Upper lobe of right lung (tissue), 1 donor: ENCODE measurements at places on chromosomes 5 and 9. TPM values are rescaled to one million over a fixed set of nuclear protein-coding genes. Genes with fewer than 3 reads are reported as not detected.

Gene FGF10
- total RNA-seq = 2.7 TPM

Gene PSD2
- total RNA-seq = not detected

DNA sequence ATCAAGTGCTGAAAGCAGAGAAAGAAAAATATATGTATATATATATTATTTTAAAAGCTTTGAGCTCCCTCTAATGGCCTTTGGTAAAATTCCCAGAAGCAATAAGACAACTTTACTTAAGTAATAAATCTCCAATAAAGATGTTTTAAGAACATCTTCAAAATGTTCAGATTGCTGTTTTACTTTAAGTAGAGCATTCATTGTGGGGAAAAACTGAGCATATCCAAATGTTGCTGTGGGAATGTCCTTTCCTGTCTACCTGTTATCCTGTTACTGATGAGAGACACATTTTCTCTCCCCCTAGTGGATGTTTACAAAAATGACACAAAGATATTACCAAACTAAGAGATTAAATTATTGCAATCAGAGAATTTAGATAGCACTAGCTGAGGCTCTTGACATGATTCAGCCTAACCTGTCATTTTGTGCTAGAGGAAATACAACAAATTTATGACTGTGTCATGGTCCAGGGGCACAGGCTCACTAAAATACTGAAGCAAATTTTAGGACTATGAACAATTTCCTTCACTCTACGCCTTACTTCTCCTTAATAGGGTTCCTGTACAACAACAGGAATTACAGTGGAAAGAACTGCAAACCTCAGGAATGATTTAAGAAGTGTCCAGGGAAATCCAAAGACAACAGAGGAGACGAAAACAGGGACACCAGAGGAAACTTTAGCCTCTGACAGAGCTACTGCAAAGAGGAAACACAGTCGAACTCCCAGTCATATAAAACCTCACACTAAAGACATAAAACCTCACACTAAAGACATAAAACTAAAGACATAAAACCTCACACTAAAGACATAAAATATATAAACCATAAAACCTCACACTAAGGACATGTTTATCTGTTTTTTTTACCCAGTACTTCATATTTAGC lies 24.3 kb upstream of the PRRC1 start:
- no peaks in the 10 kb centered on the region for H3K4me1 ChIP-seq
- DNase-seq = no peak
- H3K27ac ChIP-seq = no peak overlapping the region
- no peaks in the 10 kb centered on the region for H3K27me3 ChIP-seq
- no peaks in the 10 kb centered on the region for H3K36me3 ChIP-seq
- no peak overlapping the region for H3K4me3 ChIP-seq

GRCh38 chr9:74755355-74755754 lies 132.4 kb downstream of the TRPM6 start:
- H3K36me3 ChIP-seq = no peaks in the 10 kb centered on the region
- no peaks in the 10 kb centered on the region for H3K27me3 ChIP-seq

DNA sequence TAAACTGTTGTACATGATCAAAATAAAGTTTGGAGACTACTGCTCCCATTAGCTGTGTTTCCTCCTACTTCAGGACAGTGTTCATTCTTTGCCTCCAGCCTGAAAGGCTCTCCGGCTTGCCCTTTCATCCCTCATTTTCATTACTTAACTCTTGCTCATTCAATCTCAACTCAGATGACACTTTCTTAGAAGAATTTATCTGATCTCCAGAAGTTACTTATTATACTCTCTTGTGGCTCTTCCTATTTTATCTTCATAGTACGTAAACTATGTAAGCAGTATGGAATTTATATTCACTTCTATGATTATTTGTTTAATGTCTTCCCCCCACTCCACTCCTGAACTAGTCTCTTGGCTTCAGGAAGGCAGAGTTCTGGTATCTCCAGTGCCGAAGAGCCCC lies 1737.9 kb upstream of the C9orf72 start:
- DNase-seq = no peak
- no peaks in the 10 kb centered on the region for H3K36me3 ChIP-seq
- no peak overlapping the region for H3K27ac ChIP-seq
- H3K27me3 ChIP-seq = no peaks in the 10 kb centered on the region

DNA sequence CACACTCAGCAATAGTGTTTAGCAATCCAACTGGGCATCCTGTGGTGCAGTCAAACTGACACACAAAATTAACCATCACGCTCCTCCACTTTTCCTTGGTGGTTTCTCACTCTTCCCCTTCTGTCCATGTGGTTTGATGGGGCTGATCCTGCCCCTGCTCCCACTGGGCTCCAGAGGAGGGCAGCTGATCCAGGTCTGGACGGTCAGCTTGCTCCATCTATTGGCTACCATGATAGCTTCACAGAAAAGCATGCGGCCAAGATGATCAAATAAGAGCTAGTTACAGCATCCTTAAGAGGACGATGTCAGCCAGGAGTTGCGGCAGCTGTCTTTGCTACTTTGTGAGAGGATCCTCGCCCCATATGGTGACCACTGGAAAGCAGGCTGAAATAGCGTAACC lies 29.6 kb upstream of the RANBP17 start:
- H3K4me1 ChIP-seq = no peaks in the 10 kb centered on the region
- no peaks in the 10 kb centered on the region for H3K27me3 ChIP-seq
- DNase-seq = no peak
- no peaks in the 10 kb centered on the region for H3K36me3 ChIP-seq

GRCh38 chr5:149724884-149725283 lies 5.2 kb upstream of the PPARGC1B start:
- no peak overlapping the region for H3K4me3 ChIP-seq
- H3K4me1 ChIP-seq = peaks cover 3% of the 10 kb centered on the region
- no peak for DNase-seq
- H3K36me3 ChIP-seq = no peaks in the 10 kb centered on the region
- no peak overlapping the region for H3K27ac ChIP-seq
- no peaks in the 10 kb centered on the region for H3K27me3 ChIP-seq

GRCh38 chr9:10633785-10634184 lies 21.0 kb upstream of the PTPRD start:
- H3K4me1 ChIP-seq = no peaks in the 10 kb centered on the region
- no peaks in the 10 kb centered on the region for H3K27me3 ChIP-seq
- no peak for DNase-seq
- H3K27ac ChIP-seq = no peak overlapping the region
- H3K36me3 ChIP-seq = no peaks in the 10 kb centered on the region

- peak overlapping the region; percentile 75 for H3K4me3 ChIP-seq
- H3K27me3 ChIP-seq = no peaks in the 10 kb centered on the region
- peak overlapping the region; percentile 97 for H3K27ac ChIP-seq
Measured at GRCh38 chr5:77774981-77775789, 954 bp downstream of the TBCA start.

DNA sequence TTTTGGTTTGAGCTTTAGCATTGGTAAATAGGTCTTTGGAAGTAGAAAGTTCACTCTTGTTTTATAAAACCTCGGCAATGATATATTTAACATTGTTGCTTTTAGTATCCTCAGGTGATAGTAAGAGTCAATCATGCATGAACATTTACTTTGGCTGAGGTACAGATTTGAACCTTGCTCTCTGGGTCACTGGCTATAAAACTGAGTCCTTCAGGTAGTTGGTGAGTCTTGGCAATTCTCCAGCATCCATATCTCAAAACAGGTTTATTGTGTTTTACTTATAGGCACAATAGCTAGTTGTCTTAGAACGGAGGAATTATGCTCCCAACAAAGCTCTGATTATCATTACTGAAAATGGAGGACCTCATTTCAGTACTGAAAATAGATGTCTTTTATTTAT lies 75.1 kb downstream of the MAT2B start:
- DNase-seq = no peak
- no peak overlapping the region for H3K27ac ChIP-seq
- no peaks in the 10 kb centered on the region for H3K4me1 ChIP-seq
- no peaks in the 10 kb centered on the region for H3K27me3 ChIP-seq
- H3K4me3 ChIP-seq = no peak overlapping the region
- H3K36me3 ChIP-seq = no peaks in the 10 kb centered on the region
